Astrocyte of the spinal cord (primary cell): ENCODE measurements at places on chromosomes 3 and 15.

- no peak for DNase-seq
These were observed 210.3 kb downstream of the RAP2B start for GRCh38 chr3:153372326-153372725.

GRCh38 chr3:8778475-8778874 lies 9.1 kb upstream of the OXTR start:
- DNase-seq = no peak

- DNase-seq = no peak
These were observed 39.2 kb downstream of the ROPN1B start for GRCh38 chr3:126008219-126008618.

- no peak for DNase-seq
These were observed 18.1 kb downstream of the CD200 start for GRCh38 chr3:112351036-112351435.

GRCh38 chr3:111392894-111393398 lies 149.1 kb upstream of the CD96 start:
- DNase-seq = peak; percentile 8

GRCh38 chr3:94101860-94102259 lies 39.0 kb downstream of the NSUN3 start:
- DNase-seq = peak; percentile 17

DNA sequence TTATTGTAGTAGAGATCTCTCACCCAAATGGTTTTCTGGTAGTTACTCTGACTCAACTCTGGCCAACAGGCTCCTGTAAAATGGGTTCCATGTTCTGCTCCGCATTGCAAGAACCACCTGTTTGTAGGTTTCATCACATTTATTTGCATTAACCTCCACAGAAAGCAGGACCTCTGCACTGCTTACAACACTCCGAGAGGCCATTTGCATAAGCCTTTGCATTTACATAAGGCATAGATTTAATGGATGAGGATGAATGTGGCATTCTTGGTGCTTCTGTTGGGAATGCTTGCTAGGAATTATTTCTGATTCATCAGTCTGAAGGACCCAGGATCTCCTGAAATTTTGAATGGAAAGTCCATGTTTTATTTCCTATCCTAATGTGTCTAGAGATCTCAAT lies 320.1 kb downstream of the ZNF621 start:
- no peak for DNase-seq

DNA sequence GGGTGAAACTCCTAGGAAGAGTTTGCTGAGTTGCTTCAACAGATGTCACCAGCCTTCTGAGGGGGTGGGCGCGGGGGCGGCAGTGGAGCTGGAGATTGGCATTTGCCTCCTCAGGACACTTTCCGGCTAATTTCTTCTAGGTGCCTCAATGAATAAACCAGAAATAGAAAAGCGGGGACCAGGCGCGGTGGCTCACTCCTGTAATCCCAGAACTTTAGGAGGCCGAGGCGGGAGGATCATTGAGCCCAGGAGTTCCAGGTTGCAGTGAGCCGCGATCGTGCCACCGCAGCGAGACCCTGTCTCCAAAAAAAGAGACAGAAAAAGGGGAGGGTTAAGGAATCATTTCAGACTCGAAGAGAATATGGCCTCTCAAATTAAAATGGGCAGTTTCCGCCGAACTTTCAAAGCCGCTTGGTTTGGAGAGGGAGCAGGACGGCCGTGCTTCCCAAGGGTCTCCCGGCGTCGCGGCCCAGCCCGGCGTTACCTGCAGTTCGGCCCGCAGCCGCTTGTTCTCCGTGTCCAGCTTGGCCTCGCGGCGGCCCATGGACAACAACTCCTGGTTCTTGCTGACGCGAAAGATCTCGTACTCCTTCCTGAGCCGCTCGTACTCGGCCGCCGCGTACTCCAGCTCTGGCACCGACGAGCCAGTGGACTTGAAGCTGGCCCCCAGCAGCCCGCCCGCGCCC lies 587 bp downstream of the NPHP3 start:
- DNase-seq = peak; percentile 76

DNA sequence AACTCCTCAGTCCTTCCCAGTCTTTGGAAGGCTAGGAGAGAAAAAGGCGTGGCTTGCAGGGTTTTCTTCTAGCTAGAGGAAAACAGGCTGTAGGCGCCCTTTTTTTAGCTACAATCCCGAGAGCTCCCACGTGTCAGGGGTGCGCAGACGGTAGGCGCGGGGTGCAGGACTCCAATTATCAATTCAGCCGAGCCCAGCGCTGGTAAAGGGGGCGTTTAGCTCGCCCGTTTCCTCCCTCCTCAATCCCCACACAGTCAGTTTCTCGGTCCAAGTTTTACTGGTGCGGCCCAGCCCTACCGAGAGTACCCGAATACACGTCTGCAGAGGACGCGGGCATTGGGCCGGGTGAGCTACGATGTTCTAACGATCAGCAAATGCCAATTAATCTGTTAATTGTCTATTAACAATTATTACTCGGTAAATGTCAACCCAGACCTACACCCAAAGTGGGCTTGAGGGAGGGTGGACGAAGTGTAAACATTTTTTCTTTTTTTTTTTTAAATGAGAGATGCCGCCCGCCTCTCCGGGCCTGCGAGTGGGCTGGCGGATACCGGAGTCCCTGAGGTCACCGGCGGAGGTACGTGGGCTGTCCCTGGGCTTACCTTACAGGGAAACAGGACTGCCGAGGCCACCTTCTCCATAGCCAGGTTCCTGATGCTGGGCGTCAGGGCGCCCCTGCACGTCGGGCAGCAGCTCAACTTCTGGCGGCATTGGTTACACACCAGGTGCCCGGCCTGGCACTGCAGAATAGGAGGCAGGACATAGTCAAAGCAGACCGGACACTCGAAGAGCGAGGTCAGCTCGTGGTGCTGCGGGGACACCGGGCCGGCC lies 923 bp downstream of the SIAH2 start:
- DNase-seq = peak; percentile 58

- no peak for DNase-seq
These were observed 152.3 kb upstream of the LRRN1 start for GRCh38 chr3:3646934-3647333.

DNA sequence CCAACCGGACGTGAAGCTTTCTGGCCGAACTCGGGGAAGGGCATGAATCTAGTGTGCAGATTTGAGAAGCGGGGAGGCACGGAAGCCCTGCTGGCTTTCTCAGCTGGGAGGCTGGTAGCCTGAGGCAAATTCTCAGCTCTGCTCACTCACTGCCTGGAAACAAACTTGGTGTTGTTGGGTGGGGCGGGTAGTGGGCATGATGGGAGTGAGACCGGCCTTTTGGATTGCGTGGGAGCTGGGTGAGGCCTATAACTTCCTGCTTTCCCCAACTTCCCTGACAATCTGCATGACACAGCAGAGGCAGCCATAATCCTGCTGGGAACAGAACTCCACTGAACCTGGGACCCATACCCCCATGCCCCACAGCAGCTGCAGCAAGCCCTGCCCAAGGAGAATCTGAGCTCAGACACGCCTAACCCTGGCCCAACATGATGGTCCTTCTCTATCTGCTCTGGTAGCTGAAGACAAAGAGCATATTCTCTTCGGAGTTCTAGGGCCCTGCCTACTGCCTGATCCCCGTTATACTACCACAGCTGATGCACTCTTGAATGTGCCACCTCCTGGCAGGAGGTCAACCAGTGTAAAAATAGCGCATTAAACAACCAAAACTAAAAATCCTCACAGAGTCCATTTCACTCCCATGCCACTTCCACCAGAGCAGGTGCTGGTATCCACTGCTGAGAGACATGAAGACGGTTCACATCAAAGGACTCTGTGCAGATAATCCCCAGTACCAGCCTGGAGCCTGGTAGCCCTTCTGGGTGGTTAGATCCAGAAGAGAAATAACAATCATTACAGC lies 44.7 kb downstream of the CEP70 start:
- no peak for DNase-seq
